ENCODE measurements at places on chromosomes 4 and X. TPM values are rescaled to one million over a fixed set of nuclear protein-coding genes. Genes with fewer than 3 reads are reported as not detected.

The SLC49A3 gene
- 13.7 TPM for total RNA-seq

The GRIA3 gene
- total RNA-seq: 3.1 TPM

The LANCL3 gene
- 0.59 TPM for total RNA-seq

The PRKG2 gene
- total RNA-seq: 20.4 TPM

The ZNF732 gene
- total RNA-seq: 0.25 TPM

The CXCL13 gene
- not detected for total RNA-seq

The PLCXD1 gene
- total RNA-seq: 9.0 TPM

The CD99L2 gene
- 84.7 TPM for total RNA-seq

The HPGD gene
- 0.86 TPM for total RNA-seq

The RTL9 gene
- 0.32 TPM for total RNA-seq

The ARHGAP6 gene
- 2.5 TPM for total RNA-seq
